Activated CD8-positive, alpha-beta T cell treated with anti-CD3 and anti-CD28 coated beads for 36 hours (primary cell): ENCODE measurements at places on chromosomes 3 and 15. TPM values are rescaled to one million over a fixed set of nuclear protein-coding genes. Genes with fewer than 3 reads are reported as not detected.

The TGM4 gene
- total RNA-seq: not detected

The ARPP21 gene
- not detected for total RNA-seq

The SYNPR gene
- total RNA-seq: not detected

The ARNT2 gene
- not detected for total RNA-seq

The LSAMP gene
- total RNA-seq: not detected

The AGTR1 gene
- not detected for total RNA-seq

The WNT5A gene
- total RNA-seq: not detected

The SEC61A1 gene
- 116 TPM for total RNA-seq

The PRTG gene
- total RNA-seq: not detected

The GOLGA8J gene
- not detected for total RNA-seq

The NLGN1 gene
- not detected for total RNA-seq

The SCN11A gene
- not detected for total RNA-seq

The BHLHE40 gene
- 470 TPM for total RNA-seq

The GBE1 gene
- total RNA-seq: 114 TPM

The ABCC5 gene
- 16.2 TPM for total RNA-seq

The PDCD10 gene
- 68.9 TPM for total RNA-seq

The SPINT1 gene
- total RNA-seq: 6.3 TPM

The GRIP2 gene
- total RNA-seq: not detected

The GOLGA6L4 gene
- total RNA-seq: 1.0 TPM

The RARRES1 gene
- total RNA-seq: not detected

The SUCNR1 gene
- not detected for total RNA-seq

The GOLGA6A gene
- not detected for total RNA-seq

The ITGB5 gene
- total RNA-seq: 0.41 TPM

The SUSD5 gene
- total RNA-seq: not detected

The GPR171 gene
- total RNA-seq: 101 TPM

The DAZL gene
- total RNA-seq: not detected

The PSMD6 gene
- 110 TPM for total RNA-seq

The STRIT1 gene
- total RNA-seq: not detected

The JAGN1 gene
- total RNA-seq: 29.7 TPM

The TTC21A gene
- 0.79 TPM for total RNA-seq

The CYB561D2 gene
- 18.2 TPM for total RNA-seq

The ATP13A5 gene
- total RNA-seq: not detected

The CISH gene
- 307 TPM for total RNA-seq

The RASGRP1 gene
- 105 TPM for total RNA-seq

The BFSP2 gene
- total RNA-seq: 0.51 TPM
